ENCODE measurements at places on chromosomes 11 and 22. TPM values are rescaled to one million over a fixed set of nuclear protein-coding genes. Genes with fewer than 3 reads are reported as not detected.
A peak's percentile ranks its signal among the peaks of the same experiment; 100 is the strongest.

The GLYAT gene
- total RNA-seq = not detected

The TMEM191B gene
- 1.4 TPM for total RNA-seq

The TEX54 gene
- total RNA-seq = not detected

DNA sequence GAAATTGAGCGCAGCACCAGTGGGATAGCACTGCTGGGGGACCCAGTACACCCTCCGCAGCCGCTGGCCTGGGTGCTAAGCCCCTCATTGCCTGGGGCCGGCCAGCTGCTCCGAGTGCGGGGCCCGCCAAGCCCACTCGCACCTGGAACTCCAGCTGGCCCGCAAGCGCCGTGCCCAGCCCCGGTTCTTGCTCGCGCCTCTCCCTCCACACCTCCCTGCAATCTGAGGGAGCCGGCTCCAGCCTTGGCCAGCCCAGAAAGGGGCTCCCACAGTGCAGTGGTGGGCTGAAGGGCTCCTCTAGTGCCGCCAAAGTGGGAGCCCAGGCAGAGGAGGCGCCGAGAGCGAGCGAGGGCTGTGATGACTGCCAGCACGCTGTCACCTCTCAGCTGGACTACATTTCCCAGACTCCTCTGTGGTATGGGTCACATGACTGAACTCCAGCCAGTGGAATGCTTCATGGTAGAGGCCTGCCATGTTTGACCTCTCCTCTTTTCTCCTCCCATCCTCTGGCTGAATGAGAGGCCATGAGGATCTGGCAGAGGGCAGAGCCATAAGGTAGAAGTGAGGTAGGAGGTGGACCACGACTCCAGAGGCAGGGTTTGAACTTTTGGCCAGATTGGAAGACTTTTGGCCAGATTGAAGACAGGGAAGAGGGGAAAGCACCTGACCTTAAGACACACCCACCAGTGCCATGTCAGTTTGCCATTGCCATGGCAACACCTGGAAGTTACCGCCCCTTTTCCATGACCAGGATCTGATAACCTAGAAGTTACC is 6.2 kb downstream of the MRGPRD start:
- no peak overlapping the region for H3K4me3 ChIP-seq
- no peak for DNase-seq
- H3K4me1 ChIP-seq = no peaks in the 10 kb centered on the region
- no peak overlapping the region for H3K27ac ChIP-seq
- H3K36me3 ChIP-seq = no peaks in the 10 kb centered on the region

DNA sequence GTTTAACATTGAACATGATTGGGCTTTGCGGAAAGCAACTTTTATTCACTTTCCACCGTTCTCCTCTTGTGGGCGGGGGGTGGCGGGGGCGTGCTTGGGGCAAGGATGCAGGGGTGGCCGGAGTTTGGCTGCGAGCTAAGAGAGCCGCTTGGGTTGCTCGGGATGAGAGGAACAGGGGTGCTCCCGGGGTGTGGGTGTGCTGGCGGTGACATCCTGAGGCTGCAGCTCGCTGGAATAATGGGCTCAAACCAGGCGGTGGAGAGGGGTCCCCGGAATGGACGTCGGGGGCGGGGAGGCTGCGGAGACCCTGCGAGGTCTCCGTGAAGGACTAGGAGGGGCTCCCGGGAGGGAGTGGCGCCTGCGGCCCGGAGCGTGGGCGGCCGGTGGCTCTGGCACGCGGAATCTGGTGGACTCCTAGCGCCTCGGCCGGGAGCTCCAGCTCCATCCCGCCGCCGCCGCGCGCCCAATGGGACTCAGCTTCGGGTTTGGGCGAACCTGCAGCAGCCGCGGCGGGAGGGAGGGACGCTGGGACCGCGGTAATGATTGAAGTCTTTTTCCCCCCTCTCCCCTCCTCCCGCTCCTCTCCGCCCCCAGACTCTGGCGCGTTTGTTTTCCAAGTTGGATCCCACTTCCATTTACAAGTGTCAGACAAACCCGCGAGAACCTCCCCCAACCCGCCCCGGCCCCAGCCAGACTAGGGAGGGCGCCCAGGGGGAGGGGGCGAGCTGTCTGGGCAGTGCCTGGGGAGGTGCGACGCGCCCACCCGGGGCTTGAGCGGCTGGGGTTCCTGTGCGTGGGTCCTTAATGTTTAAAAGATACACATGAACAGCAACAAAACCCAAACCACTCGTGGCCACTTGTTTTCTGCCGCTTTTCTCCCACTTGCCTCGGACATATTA is 2.0 kb downstream of the FAT3 start:
- H3K36me3 ChIP-seq = no peaks in the 10 kb centered on the region
- DNase-seq = no peak
- no peak overlapping the region for H3K27ac ChIP-seq

DNA sequence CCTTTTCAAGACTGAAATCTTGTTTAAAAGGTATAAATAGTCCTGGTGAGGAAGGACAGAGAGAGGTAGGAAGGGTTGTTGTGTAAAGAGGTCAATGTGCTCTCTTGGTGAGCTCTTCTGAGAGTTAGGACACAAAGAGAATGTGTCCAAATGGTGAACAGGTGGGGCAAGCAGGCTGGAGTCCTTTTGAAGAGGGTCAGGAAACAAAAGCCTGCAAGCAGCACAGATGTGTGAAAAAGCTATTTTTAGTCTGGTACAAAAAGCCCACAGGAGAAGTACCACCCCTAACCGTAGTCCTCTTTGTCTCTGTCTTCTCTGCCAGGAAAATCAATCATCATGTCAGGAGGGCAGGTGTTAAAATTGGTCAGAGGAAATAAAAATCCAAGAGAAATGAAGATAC is 54.4 kb upstream of the SYN3 start:
- no peak overlapping the region for H3K4me3 ChIP-seq
- H3K36me3 ChIP-seq = no peaks in the 10 kb centered on the region

GRCh38 chr22:26566994-26567393 is 22.9 kb downstream of the TPST2 start:
- no peak overlapping the region for H3K27ac ChIP-seq
- peaks cover 3% of the 10 kb centered on the region for H3K36me3 ChIP-seq
- no peaks in the 10 kb centered on the region for H3K27me3 ChIP-seq
- H3K4me1 ChIP-seq = no peaks in the 10 kb centered on the region
- H3K4me3 ChIP-seq = no peak overlapping the region
- DNase-seq = no peak

DNA sequence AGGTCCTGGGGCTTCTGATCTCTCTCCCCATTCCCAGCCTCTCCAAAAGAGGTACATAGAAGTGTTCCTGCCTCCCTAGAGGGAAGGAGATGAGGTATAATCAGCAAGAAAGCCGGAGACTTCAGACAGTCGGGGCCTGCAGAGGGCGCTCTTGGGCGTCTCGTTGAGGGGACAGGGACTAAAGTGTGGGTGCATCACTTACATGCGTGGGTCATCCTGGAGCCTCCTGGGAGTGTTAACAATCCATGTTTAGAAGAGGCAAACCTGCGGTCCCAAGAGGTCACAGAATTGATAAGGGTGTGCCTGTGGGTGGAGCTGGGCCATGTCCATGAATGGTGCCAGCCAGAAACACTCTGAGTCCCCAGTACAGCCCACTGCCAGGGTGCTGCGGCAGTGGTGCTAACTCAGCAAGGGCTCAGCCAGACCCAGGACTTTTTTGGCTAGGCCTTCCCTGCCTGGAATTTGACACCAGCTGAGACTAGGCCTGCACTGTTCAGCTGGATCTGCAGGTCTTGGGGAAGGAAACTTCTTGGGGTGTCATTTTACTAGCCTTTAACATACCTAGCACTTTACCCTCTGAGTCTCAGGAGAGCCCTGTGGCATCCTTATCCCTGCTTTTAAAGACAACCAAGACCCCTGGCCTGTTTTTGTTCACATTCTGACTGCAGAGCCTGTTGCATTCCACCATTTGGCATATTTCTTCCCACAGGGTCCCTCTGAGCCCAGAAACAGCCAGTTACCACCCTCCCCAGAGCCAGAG is 5.5 kb downstream of the YDJC start:
- H3K27me3 ChIP-seq = no peaks in the 10 kb centered on the region
- DNase-seq = no peak
- peaks cover 2% of the 10 kb centered on the region for H3K36me3 ChIP-seq
- no peak overlapping the region for H3K4me3 ChIP-seq
- peaks cover 16% of the 10 kb centered on the region for H3K4me1 ChIP-seq
- no peak overlapping the region for H3K27ac ChIP-seq

- no peaks in the 10 kb centered on the region for H3K36me3 ChIP-seq
- no peak for DNase-seq
- H3K4me1 ChIP-seq = no peaks in the 10 kb centered on the region
- no peak overlapping the region for H3K4me3 ChIP-seq
- no peak overlapping the region for H3K27ac ChIP-seq
- no peaks in the 10 kb centered on the region for H3K27me3 ChIP-seq
Observed at GRCh38 chr11:122309262-122309925, 193.4 kb upstream of the BLID start.

GRCh38 chr22:22072169-22072836 is 89.7 kb upstream of the TOP3B start:
- H3K4me1 ChIP-seq = peaks cover 15% of the 10 kb centered on the region
- H3K36me3 ChIP-seq = no peaks in the 10 kb centered on the region
- H3K27me3 ChIP-seq = peaks cover 18% of the 10 kb centered on the region
- H3K27ac ChIP-seq = no peak overlapping the region

DNA sequence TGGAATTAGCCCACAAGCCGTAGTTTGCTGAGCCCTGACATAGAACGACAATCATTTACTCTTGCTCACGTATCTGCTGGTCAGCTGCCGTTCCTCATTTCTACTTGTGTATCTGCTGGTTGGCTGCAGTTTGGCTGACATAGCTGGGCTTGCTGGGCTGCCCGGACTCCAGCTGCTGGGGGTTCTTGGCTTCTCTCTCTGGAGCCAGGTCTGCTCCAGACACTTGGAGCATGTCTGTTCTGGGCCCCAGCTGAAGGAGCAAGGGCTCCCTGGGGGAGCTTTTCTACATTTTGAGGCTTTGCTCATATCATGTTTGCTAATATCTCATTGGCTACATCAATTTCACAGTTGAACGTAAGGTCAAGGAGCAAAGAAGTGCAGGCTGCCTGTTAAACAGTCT is 47.3 kb downstream of the PRDM11 start:
- H3K36me3 ChIP-seq = no peaks in the 10 kb centered on the region
- H3K27me3 ChIP-seq = no peaks in the 10 kb centered on the region
- no peak overlapping the region for H3K4me3 ChIP-seq
- no peak for DNase-seq
- no peaks in the 10 kb centered on the region for H3K4me1 ChIP-seq

DNA sequence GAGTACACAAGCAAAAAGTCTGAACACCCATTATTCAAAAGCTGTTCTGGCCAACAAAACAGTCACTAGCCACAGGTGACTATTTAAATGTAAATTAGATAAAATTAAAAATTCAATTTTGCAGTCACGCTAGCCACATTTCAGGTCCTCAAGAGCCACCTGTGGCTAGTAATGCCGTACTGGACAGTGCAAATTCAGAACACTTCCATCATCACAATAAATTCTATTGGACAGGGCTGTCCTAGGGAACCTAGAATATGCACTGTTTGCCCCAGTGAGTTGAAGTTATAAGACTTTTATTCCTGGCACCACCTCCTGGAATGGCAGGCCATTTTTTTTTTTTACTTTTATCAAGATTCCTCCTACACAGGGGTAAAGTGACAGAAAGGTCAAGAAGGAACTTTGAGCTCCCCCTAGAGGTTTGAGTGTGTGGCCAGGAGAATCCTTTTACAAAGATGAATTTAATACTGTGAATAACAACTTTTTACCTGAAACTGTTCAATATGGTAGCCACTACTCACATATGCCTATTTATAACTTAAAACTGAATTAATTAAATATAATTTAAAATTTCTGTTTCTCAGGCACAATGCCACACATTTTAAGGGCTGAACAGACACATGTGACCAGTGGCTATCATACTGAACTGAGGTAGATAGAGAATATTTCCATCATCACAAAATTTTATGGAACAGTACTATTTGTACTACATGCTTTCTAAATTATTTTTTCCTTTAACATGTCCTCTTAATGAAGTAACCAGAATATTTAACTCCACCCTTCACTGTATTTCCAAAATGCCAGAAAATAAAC is 6.5 kb downstream of the MSANTD2 start:
- no peaks in the 10 kb centered on the region for H3K36me3 ChIP-seq
- no peak overlapping the region for H3K4me3 ChIP-seq
- DNase-seq = peak; percentile 51
- H3K27ac ChIP-seq = no peak overlapping the region
- no peaks in the 10 kb centered on the region for H3K27me3 ChIP-seq
- H3K4me1 ChIP-seq = peaks cover 37% of the 10 kb centered on the region

DNA sequence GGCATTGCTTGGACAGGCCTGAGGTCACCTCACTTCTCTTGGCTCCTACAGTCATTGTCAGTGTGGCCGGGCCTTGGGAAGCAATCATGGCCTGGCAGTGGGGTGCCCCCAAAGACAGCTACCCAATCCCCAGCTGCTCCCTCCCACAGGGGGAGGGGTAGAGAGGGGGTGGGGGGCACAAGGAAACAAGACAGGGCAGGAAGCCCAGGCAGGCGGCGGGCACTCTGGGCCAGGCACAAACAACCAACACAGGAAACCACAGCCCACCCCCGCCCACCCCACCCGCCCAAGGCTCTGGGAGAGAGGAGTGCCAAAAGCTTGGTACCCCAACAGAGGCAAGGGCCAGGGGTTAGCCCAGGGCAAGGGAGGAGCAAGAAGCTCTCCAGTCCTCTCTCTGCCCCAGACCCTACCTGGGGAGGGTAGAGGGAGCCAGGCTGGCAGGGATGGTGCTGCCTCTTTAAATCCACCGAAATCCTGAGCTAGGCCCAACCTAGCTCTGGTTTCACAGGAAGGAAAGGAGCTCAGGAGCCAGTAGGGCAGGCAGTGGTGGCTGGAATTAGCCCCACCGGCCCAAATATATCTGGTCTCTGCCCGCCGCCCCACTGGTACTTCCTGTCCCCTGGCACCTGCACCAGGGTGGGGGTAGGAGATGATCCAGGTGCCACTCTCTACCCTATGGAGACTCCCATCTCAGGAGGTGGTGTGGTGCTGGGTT is 12.2 kb downstream of the BCL9L start:
- H3K36me3 ChIP-seq = no peaks in the 10 kb centered on the region
- no peak for DNase-seq
- H3K4me1 ChIP-seq = peaks cover 93% of the 10 kb centered on the region
- H3K27ac ChIP-seq = peak overlapping the region; percentile 89

GRCh38 chr11:9263840-9264315 is 1.3 kb downstream of the DENND5A start:
- peak; percentile 43 for DNase-seq
- no peaks in the 10 kb centered on the region for H3K36me3 ChIP-seq
- peaks cover 49% of the 10 kb centered on the region for H3K4me1 ChIP-seq
- peak overlapping the region; percentile 96 for H3K4me3 ChIP-seq
- H3K27ac ChIP-seq = peak overlapping the region; percentile 74
- H3K27me3 ChIP-seq = no peaks in the 10 kb centered on the region

DNA sequence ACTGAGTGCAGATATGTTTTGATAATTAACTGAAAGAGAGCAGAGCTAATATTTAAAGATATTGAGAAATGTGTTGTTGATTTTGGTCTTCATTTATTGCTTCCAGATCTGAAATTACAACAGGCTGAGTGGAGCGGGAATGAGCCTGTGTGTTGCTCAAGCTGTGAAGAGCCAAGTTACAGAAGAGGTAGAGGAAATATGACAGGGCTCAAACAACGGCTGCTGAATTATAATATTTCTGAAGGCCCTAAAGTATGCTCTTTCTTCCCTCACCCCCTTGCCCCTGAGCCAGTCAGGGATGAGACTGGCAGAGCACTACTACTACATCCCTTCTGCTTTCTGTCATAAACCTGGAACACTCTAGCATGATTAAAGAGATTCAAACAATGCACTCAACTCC is 115.6 kb downstream of the FANCF start:
- no peaks in the 10 kb centered on the region for H3K4me1 ChIP-seq
- no peak overlapping the region for H3K4me3 ChIP-seq
- H3K27me3 ChIP-seq = no peaks in the 10 kb centered on the region
- no peaks in the 10 kb centered on the region for H3K36me3 ChIP-seq
